CD4-positive, alpha-beta T cell treated with Interferon alpha-2 for 1 hour (primary cell): ENCODE measurements at places on chromosomes 12 and 14.

DNA sequence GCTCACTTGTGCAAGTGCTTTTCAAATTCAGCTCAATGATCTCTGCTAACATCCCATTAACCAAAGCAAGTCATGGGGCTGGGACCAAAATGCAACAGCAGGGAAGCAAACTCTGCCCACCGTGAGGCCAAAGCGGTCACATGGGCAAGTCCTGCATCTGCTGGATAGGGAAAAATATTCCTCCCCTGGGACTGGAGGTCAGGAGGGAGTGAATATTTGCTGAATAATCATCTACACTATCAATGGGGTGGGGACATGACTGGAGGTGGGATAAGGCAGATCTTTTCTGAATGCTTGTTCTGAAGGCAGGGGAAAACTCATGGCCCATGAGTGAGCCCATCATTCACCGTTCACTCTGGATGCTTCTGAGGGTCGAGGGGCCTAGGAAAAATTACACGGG lies 45.1 kb upstream of the VRK1 start:
- no peak for DNase-seq

GRCh38 chr12:84973026-84973425 lies 60.4 kb upstream of the SLC6A15 start:
- no peak for DNase-seq

GRCh38 chr12:96244826-96245225 lies 50.7 kb downstream of the ELK3 start:
- no peak for DNase-seq

- DNase-seq: no peak
Observed at GRCh38 chr12:48768147-48768546, 20.7 kb downstream of the ADCY6 start.

GRCh38 chr14:87840906-87841305 lies 152.1 kb downstream of the GALC start:
- DNase-seq: no peak

- no peak for DNase-seq
Observed at GRCh38 chr12:102562836-102563425, 82.6 kb upstream of the IGF1 start.

DNA sequence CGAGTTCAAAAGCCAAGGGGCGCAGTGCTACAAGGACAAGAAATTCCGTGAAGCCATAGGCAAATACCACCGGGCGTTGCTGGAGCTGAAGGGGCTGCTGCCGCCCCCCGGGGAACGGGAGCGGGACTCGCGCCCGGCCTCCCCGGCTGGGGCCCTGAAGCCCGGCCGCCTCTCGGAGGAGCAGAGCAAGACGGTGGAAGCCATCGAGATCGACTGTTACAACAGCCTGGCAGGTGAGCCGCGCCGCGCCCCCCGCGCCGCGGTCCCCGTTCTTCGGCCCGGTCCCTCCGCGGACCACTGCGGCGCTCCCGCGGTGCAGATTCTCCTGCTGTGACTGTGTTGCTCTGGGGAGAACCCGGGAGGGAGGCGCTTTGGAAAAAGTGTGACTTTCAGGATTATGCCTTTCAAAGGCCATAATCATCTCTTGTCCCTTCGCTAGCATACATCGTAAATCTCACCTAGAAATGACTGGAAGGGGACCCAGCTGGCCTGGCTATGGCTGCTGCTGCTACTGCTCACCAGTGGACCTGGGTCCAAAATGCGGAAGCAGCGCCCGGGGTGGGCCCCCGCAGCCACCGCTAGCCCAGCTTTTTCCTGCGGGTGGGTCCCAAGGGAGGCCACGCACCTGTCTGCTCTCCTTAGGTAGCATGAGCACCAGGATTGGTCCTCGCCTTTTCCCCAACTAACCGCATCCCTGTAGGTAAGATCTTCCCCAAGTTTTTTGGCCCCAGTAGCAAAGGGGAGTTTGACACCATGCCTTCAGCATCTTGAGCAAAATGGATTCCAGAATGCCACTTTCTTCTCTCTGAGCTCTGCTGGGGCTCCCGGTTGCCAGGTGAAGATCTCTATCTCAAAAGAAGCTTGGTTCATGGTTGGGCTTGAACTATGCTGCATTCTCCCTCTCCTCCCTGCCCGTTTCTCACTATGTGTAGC lies 853 bp downstream of the TTC9 start:
- DNase-seq: peak; percentile 37

DNA sequence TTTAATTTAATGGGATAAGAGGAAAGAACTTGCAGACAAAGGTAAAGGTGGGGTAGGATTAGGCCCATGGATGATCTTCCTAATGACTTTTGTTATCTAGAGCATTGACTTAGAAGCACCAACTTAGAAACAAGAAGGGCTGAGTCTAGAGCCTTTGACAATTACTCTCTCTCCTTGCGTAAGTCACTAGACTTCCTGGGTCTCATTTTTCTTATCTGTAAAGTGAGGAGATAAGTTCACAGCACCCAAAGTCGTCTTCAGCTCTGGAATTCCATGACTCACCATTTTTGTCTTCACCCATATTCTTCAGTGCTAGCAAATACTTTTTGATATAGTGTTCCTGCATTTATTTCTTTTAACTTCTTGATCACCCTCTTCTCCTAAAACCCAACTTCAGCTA lies 75.7 kb downstream of the SSPN start:
- DNase-seq: no peak

GRCh38 chr12:116677202-116677661 lies 60.6 kb downstream of the SPRING1 start:
- no peak for DNase-seq

GRCh38 chr12:70309348-70309747 lies 56.7 kb upstream of the KCNMB4 start:
- DNase-seq: no peak

- DNase-seq: no peak
Observed at GRCh38 chr12:11787933-11788849, 138.7 kb downstream of the ETV6 start.

DNA sequence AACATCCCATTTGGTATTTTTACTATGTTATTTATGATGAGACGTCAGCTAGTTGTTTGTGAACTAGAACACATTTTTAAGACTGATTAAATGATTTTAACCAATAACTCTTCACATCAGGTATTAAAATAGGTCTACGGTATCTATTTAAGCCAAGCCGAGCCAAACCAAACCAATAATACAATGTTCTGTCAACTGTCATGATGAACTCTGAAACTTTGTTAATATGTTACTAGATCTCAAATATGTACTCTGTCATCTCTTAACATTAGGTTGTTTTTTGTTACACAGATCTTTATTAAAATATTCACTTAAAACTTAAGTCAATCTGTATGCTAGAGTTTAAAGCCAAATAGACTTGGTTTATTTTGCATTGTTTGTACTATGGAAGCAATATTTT lies 1.0 kb downstream of the ART4 start:
- DNase-seq: no peak

DNA sequence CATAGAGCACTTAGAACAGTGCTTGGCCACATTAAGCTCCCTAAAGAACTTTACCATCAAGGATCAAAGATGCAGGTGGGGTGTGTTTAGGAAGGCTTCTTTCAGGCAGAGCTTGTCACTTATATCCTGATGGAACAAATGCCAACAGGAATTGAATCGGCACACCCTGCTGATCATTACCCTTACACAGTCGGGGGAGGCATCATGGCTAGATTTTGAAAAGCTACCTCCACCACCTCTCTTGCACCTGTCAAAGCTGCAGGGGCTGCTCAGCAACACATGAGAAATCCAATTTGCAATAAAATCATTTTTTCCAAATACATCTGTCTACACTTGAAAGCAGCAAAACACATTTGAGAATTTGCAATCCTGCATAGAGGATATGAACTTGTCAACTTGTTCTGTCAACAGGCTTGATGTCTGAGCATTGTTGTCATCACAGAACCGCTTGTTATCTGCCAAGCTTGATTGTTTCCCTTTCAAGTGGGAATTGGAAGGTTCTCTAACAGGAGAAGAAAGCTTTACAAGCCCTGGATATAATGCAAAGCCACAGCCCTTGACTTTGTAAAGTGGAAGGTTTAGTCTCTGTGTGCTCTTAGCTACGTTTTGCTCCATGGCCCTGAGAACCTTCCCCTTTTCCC lies 24.6 kb upstream of the TRIM9 start:
- no peak for DNase-seq

- no peak for DNase-seq
Observed at GRCh38 chr14:67317822-67318221, 41.8 kb downstream of the ATP6V1D start.

DNA sequence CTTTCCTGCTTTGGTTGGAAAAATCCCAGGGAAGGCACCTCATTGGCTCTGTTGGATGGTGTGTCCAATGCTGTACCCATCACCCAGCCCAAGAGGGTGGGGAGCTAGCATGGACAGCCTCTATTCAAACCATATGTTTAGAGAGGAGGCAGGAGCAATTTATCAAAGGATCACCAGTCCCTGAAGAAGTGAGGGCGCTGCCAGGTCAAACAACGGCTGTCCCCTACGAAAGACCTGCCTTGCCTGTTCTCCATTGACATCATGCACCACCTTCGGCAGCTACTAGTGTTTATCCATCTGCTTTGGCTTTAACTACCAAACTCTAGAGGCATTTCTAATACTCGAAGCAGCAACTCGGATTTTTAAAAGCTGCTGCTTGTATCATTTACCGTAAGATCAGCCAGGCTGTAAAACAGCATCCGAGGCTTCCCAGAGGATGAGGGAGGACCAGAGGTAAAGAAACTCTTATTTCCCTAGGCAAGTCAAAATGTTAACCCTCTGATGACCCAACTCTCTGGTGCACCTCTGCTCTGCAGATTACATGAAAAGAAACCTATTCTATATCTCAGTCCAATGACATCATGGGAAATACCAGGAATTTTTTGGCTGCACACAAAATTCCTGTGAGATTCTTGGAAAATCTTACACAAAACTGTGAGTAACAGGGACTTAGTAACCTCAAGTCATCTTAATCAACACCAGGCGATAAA lies 720.9 kb upstream of the TBX3 start:
- no peak for DNase-seq

GRCh38 chr12:3342051-3342450 lies 149.0 kb upstream of the PRMT8 start:
- DNase-seq: no peak

DNA sequence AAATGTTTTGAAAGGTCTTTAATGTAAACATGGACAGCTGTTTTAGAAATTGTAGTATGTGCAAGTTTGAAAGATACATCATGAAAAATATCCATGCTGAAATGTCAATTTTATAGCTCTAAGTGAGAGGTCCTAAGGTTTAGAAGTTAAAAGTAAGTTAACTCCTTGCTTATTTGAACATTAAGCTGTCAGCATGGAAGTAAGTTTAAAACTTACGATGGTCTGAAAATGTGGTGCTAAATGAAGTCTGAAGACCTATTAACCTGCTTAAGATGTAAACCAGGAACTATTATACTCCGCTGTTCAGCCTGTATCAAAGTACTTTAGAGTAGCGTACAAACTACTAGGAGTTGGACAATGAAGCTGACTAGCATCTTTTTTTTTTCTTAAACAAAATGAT lies 1082.4 kb downstream of the TMTC2 start:
- DNase-seq: no peak

DNA sequence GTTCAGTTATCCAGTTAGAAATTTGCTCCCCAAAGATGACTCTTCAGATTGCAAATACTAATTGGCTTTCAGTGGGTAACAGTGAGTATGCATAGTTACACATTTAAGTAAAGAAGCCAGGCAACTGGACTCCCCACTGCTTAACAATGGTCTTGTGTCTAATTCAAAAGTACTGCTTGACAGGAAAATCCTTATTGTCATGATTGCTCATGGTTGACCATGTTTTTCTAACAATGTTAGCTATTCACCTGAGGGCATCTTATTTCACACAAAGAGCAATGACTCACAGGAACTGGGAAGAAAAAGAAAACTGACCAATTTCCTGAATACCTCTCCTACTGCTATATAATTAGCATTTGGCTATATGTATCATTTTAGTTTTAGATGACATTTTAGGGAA lies 33.7 kb upstream of the ALG10B start:
- no peak for DNase-seq

GRCh38 chr14:69685716-69686115 lies 74.3 kb downstream of the SUSD6 start:
- no peak for DNase-seq

GRCh38 chr12:48080285-48080684 lies 25.6 kb downstream of the SENP1 start:
- DNase-seq: no peak

DNA sequence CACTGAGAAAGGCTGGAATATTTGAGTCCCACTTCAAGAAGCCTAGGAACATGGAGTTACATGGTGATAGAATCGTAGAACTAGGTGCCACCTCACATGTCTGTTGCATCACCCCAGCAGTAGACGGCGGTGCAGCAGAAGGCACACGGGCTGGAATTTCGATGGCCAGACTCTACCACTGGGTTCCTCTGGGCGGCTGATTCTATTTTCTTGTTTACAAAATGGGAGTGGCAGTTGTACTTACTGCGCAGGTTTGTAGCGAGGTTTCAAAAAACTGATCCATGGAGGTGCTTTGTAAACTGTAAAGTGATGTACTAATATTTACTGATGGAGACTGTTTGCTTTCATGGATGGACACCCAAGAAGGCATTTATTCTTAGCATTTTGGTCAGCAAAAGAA lies 45.7 kb downstream of the WDR20 start:
- DNase-seq: no peak

DNA sequence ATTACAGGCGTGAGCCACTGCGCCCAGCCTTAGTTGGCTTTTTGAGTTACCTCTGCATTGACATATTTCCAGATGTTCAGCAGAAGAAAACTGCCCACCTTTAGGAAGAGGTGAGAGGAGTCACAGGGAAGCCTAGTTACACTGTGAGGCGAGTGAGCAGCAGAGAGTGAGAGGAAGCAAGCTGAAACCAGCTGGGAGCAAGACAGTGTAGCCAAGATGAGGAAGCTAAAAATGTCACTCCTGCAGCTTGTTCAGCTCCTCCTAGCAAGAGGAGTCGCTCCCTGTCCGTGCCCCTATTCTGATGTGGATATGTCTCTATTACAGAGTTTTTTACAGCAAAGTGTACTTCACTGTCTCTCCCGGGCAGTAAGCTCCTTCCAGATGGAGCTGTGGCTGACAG lies 127.6 kb downstream of the GXYLT1 start:
- no peak for DNase-seq

GRCh38 chr14:58327019-58327418 lies 28.7 kb downstream of the ARID4A start:
- no peak for DNase-seq

DNA sequence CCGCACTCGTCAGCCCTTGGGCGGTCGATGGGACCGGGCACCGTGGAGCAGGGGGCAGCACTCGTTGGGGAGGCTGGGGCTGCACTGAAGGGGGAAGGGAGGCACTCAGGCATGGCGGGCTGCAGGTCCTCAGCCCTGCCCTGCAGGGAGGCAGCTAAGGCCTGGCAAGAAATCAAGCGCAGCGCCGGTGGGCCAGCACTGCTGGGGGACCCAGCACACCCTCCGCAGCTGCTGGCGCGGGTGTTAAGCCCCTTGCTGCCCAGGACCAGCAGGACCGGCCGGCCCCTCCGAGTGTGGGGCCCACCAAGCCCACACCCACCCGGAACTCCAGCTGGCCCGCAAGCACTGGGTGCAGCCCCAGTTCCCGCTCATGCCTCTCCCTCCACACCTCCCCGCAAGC lies 35.7 kb upstream of the YAF2 start:
- no peak for DNase-seq
